ENCODE measurements at places on chromosomes 2 and 18.

GRCh38 chr2:235320326-235320725 lies 173.5 kb upstream of the AGAP1 start:
- DNase-seq = no peak

GRCh38 chr2:43519643-43520221 lies 76.1 kb downstream of the THADA start:
- DNase-seq = no peak

GRCh38 chr2:19114126-19114525 lies 244.3 kb downstream of the OSR1 start:
- DNase-seq = no peak

- DNase-seq = no peak
These were observed 52.1 kb downstream of the PSTPIP2 start for GRCh38 chr18:46019936-46020335.

GRCh38 chr2:168500516-168500915 lies 44.4 kb downstream of the CERS6 start:
- DNase-seq = no peak

DNA sequence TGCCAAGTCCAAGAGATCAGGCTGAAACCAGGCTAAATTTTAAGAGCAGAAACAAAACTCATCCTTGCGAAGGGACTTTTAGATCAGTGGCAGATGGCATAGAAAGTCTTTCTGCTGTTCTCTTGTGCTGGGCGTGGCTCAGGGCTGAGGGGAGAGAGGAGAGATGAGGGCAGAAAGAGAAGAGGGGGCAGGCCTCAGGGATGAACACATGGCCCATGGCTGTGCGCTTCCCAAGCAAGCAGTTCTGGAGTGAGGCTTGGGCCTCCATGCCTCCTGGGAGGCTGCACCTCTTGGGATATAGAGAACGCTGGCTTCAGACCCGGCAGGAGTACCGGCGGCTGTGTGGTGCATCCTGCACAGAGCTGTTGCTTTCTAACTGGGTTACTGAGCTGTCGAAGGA lies 41.0 kb downstream of the HPCAL1 start:
- no peak for DNase-seq

DNA sequence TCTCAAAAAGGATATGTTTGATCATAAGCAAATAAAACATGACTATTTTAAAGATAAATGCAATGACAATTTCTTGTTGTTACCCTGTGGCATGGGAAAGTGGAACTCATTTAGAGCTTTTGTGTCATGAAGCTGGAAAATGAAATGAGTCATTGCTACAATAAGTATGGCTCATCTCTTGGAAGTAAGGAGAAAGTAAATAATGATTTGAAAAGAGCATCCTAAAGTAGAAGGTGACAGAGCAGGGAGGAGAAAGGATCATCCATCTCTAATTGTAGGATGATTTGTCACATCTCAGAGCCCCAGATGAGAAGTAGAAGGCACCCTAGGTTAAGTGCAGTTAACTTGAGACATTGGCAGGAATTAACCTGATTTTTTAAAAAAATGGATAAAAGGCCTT lies 200.5 kb downstream of the CPS1 start:
- DNase-seq = no peak

GRCh38 chr2:160266037-160266551 lies 66.0 kb upstream of the ITGB6 start:
- DNase-seq = no peak

GRCh38 chr2:232487385-232488096 lies at the start of gene ECEL1:
Gene ECEL1, minus strand, starts transcription at chr2:232487834. Its CDS starts 1,181 bp downstream, at chr2:232486653.
- no peak for DNase-seq

- DNase-seq = no peak
These were observed 101.7 kb upstream of the ETAA1 start for GRCh38 chr2:67295406-67295805.

DNA sequence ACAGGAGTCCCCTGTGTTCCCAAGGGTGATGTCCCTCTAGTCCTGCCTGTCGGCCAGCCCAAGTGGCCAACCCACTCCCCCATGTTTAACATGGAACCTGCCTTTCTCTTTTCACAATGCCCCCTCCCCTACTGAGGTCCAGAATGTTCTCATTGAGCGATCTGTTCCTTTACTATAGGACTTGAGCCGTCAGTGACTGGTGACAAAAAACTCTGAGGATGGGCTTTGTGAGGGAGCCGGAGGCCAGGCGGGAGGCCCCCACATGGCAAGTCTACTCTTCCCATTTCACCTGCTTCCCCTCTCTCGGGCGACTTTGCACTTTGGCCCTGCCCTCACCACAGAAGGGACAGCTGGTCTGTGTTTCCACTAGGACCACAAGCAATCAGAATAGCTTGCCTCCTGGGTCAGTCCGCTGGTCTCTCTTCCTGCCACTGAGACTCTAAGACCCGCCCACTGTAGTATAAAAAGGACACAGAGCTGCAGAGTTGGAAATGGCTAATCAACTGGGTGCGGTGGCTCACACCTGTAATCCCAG lies 146.5 kb upstream of the RAB12 start:
- DNase-seq = no peak

GRCh38 chr18:34117319-34117718 lies 107.4 kb downstream of the NOL4 start:
- DNase-seq = no peak

- no peak for DNase-seq
These were observed 2.2 kb downstream of the SERPINE2 start for GRCh38 chr2:224036731-224037361.

DNA sequence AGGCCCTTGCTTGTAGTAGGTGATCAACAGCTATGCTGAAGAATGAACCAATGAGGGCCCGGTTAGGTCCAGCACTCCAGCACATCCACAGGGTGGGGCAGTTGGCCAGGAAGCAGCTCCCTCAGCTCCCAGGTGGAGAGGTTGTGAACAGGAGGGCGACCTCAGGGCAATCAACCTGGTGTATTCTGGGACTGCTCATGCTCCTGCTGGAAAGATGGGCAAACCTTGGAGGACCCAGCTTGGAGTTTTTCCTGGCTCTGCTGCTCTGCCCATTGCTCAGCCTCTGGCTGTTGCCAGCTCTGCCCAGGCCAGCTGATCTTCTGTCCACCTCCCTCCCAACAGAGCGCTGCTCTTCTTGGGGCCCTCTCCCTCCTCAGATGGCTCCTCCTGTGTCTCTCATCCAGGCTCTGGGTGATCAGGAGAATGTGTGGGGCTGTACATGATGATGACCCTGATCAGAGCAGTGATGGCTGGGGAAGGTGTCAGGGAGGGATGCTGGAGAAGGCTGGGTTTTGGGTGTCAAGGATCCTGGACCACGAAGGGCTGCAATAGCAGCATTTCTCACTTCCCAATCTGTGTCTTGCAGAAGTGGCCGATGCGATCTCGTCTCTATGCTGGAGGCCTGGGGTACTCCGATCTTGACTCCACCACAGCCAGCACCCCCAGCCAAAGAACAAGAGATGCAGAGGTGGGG lies 3.4 kb downstream of the TCF23 start:
- no peak for DNase-seq

GRCh38 chr2:215521031-215521430 lies 85.2 kb upstream of the FN1 start:
- no peak for DNase-seq

- DNase-seq = no peak
These were observed 5.4 kb upstream of the RNASEH1 start for GRCh38 chr2:3563521-3563976.

GRCh38 chr2:238854246-238854645 lies 6.4 kb downstream of the TWIST2 start:
- no peak for DNase-seq

DNA sequence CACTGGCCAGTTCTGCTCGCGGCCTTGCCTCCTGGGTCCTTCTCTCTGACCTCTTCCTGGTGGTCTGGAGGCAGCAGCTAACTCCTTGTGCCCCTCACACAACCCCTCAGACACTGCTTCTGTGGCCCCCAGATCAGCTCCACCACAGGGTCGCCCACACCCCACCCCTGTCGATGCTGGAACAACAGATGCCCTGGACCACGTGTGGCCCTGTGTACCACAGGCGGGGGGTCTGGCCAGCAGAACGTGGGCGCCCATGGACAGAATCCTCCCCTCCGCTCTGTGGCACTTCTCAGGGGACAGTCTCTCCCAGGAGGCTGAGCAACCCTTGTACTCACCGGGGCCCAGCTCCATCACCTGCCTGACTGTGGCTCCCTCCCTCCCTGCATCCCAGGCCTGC lies 245.6 kb downstream of the NDUFA10 start:
- no peak for DNase-seq

GRCh38 chr2:183678908-183679307 lies 554.7 kb downstream of the NUP35 start:
- no peak for DNase-seq

- DNase-seq = no peak
These were observed 22.3 kb downstream of the CELF4 start for GRCh38 chr18:37543321-37543720.

DNA sequence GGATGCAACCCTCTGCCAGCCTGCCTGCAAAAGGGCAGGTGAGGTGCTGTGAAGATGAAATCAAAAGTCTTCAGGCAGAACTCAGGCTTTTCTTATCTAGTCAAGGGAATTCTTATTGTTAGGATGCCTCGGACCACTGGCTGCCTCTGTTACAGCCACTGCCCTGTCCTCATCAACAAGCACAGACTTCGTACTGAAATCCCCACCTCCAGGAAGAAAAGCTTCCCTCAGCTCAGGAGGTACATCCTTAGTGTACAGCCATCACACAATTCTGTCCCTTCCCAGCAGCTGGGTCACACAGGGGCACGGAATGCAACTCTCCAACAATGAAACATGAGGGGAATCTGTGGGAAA lies 10.1 kb upstream of the RNU4ATAC start:
- no peak for DNase-seq

DNA sequence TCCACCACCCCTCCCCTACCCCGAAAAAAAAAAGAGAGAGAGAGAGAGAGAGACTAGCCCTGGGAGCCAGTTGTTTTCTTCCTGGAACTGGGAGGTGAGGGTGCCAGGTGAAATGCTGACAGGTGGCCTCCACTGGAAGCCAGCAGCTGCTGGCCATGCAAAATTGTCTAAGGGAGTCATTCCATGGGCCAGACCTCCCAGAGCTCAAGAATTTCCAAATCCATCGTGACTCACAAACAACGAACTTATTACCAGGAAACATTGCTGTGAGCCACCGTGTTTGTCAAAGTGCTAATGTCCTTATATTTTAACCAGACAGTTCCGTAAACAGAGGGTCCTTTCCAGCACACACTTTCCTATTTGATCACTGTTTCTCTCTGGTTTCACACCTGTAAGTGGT lies 68.5 kb upstream of the PID1 start:
- no peak for DNase-seq

DNA sequence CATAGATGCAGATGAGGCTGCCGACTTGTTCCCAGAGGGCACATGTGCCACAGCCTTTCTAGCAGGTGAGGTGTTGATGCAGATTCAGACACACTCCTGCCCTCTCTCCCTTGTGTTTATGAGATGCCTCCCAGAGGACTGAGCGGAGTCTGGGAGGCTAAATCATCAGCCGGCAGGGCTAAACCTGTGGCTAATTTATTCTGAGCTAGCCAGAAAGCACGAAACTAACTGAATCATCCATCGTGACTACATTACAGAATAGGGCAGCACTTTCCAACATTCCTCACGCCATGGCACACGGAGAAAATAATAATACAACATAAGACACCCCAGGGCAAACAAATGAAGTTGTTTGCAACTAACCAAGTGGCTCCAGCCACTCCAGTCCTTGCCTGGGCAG lies 101.7 kb upstream of the FZD7 start:
- no peak for DNase-seq

- DNase-seq = no peak
These were observed 184.6 kb upstream of the ZNF804A start for GRCh38 chr2:184413671-184414229.

GRCh38 chr2:6810961-6811360 lies 54.7 kb downstream of the CMPK2 start:
- no peak for DNase-seq

DNA sequence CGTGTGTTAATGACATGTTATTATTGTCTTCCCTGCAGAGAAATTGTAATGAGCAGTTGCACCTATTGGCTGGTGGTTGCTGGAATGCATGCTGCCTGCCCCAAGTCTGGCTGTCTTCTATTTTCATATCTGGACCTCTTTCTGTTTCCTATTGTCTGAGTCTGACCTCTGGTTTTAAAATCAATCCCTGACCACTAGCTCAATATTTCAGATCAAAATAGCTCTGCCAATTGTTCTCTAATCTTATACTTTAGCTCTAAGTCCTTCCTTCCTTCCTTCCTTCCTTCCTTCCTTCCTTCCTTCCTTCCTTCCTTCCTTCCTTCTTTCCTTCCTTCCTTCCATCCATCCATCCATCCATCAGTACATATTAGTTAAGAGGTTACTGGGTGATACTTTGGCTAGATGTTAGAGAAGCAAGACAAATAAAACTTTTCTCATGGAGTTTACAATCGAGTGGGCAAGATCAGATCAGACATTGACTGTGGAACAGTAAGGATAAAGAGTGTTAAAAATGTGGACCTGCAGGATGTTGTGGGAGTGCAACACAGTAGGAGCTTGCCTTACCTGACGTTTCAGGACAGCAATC lies 417.1 kb downstream of the SOCS6 start:
- no peak for DNase-seq

DNA sequence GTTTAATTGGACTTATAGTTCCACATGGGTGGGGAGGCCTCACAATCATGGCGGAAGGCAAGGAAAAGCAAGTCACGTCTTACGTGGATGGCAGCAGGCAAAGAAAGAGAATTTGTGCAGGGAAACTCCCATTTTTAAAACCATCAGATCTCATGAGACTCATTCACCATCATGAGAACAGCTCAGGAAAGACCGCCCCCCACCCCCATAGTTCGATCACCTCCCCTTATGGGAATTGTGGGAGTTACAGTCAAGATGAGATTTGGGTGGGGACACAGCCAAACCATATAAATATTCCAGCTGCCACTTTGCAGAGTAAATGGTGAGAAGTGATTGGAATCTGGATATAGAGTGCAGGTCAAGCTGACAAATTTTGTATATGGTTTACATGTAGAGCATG lies 187.4 kb downstream of the ARL4C start:
- no peak for DNase-seq

DNA sequence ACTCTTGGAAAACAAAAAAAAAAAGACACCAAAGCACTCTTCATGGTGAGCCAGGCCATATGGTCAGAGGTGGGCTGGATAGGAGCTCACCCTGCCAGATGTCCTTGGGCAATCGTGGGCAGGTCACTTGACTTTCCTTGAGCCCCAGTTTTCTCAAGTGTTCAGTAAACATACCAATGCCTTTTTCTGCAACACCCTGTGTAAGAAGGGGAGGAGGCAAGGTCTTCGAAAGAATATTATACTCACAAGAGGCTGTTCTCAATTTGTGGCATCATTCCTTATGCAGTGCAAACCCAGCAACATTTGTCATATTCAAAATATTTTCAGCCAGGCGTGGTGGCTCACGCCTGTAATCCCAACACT lies 22.9 kb upstream of the TMEM87B start:
- DNase-seq = no peak

- no peak for DNase-seq
These were observed 114.5 kb downstream of the INSIG2 start for GRCh38 chr2:118202707-118203303.

GRCh38 chr2:198141726-198142125 lies 337.3 kb downstream of the PLCL1 start:
- no peak for DNase-seq

GRCh38 chr2:2823061-2823753 lies 492.1 kb upstream of the MYT1L start:
- no peak for DNase-seq
